ENCODE measurements at places on chromosomes 4 and X.

DNA sequence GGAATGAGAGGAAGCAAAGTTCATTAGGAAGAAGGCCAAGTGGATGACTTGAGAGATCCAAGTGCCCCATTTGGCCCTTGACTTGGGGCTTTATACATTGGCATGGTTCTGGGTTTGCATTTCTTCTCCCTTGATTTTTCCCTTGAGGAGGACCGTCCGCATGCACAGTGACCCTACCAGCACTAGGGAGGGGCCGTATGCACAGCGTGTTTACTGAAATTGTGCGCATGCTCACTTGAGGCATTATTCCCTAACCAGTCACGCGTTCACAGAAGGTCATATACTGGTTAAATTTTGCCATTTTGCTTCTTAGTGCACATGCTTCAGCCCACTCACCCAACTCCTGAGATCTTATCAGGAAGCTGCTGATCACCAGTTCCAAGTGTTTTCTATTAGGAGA lies 35.1 kb downstream of the PAGE2 start:
- DNase-seq, result no peak

DNA sequence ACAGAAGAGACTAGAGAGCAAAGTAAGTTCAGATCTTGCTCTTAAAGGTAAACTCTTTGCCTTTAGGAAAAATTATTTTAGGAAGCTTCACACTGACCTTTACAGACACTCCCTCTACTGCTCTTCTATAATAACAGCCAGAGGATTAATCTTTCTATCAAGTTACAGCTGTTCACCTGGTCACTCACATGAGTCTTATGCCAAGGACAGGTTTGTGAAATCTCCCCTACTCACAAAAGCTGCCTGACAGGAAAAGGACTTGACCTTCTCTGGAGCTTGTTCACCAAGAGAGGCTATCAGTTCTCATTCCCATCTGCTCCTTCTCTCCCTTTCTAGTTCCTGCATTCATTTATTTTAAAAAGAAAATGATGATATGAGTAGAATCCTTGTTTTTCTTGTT lies 117.3 kb downstream of the C4orf51 start:
- no peak for DNase-seq

DNA sequence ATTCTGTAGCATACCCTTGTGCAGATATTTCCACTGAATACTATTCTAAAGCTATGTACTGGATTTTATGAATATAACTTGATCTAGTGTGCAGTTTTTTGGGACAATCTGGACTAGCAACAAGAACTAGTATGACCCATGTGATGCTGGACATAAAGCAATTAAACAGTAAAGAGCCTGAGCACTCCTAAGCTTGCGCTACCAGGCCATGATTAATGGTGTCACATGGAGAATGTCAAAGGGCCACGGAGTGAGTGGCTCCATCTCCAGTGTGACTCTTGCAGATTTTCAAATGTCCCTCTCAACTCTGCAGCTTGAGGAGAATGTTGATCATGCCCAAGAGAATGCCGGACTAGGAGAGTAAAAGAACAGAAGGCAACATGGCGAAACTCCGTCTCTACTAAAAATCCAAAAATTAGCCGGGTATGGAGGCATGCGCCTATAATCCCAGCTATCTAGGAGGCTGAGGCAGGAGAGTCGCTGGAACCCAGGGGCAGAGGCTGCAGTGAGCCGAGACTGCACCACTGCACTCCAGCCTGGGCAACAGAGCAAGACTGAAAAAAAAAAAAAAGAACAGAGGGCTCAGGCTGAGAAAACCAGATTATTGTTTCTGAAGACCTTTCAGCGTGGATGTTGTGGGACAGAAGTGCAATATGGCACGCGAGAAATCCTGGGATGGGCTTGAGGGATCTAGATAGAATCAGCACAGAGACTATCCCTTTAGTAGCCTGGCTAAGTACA lies 45.0 kb downstream of the TIGD2 start:
- no peak for DNase-seq

- no peak for DNase-seq
Observed at GRCh38 chr4:78784236-78784865, 8.2 kb downstream of the BMP2K start.

- no peak for DNase-seq
Observed at GRCh38 chr4:94680176-94680862, 77.4 kb upstream of the BMPR1B start.

DNA sequence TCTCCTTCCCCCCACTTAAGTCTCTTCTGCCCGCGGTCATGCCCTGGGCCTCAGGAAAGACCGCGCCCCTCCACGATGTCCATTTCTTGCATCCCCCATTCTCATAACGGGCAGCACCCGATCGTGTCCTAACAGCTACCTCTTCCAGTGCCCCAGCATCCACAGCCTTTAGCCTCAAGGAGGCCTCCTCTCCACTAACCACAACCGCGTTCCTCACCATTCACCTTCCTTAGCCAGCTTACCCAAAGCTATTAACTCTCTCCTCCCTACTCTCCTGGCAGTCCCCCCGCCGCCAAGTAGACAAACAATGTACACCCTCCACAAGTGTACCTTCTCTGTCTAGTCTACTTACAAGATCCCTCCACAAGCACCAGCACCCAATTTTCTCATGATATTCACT lies 58.6 kb upstream of the PAGE5 start:
- DNase-seq, result no peak

GRCh38 chrX:43002526-43003203 lies 224.7 kb upstream of the PPP1R2C start:
- DNase-seq, result no peak

- no peak for DNase-seq
Observed at GRCh38 chr4:112150920-112151319, 5.7 kb downstream of the FAM241A start.

- no peak for DNase-seq
Observed at GRCh38 chrX:131332331-131332730, 43.2 kb upstream of the IGSF1 start.

- no peak for DNase-seq
Observed at GRCh38 chr4:128776794-128777216, 32.7 kb upstream of the JADE1 start.

DNA sequence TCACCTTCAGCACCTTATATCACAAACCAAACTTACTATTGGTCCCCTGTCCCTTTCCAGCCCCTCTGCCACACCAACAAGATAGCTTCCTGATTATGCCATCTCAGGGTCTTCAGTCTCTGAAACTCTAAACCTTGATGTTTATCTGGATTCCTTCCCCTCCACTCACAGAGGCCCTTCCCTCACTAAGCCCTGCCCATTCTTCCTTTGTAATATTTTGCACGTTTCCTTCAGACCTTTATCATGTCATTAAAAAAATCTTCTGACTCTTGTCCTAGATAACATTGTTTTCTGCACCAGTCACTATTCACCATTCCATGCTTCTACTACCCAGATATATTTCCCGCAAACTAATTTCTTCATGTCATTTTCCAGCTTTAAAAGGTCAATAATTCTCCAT lies 17.7 kb upstream of the CEP135 start:
- no peak for DNase-seq

DNA sequence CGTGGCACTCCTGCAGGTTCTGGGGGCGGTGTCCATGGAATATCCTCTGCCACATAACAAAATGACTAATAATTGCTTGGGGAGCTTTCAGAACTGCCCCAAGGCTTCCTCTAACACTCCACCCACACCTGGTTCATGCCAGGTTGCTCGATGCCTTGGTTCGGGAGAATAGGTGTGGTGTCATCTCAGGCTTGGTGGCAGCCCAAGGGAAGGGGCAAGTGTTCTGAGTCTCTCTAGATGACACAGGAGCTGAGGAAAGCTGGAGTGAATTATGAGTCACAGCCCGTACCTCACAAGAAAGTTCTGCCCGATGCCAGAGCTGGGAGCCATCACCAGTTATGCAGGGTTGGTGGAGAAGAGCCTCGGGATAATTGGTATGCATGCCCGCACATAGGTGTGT lies 14.7 kb downstream of the FTSJ1 start:
- no peak for DNase-seq

DNA sequence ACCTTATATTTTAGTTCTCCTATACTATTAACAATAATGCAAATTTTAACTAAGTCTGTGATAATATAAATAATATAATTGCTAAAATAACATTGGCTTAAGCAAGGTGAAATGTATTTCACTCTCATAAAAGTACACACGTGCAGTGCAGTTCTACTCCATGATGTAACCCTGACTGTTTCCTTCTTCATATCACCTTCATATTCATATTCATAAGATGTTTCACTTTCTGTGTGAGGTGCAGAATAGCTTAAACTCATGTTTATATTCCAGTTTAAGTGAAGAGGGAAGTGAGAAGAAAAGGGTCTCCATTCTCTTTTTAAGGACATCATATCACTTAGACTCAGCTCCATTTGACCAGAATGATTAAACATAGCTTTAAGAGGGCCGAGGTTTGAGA lies 1810.0 kb upstream of the PCDH10 start:
- DNase-seq, result no peak

DNA sequence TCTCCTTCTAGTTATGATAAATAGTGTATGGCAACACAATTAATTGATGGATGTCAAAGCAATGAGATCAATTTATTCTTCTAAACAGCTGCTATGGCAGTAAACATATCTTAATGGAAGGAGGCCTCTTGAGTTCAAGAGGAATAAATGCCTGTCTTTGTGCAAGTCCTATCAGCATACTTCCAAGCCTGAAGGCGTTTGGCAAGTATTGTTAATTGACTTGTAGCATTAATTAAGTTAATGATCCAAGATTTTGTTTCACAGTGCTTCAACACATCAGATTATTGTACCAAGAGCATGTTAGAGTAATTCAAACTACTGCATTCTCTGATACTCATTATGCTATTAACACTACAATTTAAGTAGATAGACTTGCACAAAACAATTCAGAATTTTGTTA lies 144.8 kb downstream of the FAT4 start:
- DNase-seq, result no peak

Measured in cerebellum (tissue), 4 donors.